ENCODE measurements at places on chromosomes 5 and 9. TPM values are rescaled to one million over a fixed set of nuclear protein-coding genes. Genes with fewer than 3 reads are reported as not detected.

Gene PSD2
- 17.0 TPM for total RNA-seq

Gene PTPRD
- 336 TPM for total RNA-seq

Gene HINT1
- total RNA-seq, result 173 TPM

Gene S100Z
- 0.47 TPM for total RNA-seq

Gene FOXD4L6
- 0.31 TPM for total RNA-seq

Gene PIP5KL1
- total RNA-seq, result 1.4 TPM

DNA sequence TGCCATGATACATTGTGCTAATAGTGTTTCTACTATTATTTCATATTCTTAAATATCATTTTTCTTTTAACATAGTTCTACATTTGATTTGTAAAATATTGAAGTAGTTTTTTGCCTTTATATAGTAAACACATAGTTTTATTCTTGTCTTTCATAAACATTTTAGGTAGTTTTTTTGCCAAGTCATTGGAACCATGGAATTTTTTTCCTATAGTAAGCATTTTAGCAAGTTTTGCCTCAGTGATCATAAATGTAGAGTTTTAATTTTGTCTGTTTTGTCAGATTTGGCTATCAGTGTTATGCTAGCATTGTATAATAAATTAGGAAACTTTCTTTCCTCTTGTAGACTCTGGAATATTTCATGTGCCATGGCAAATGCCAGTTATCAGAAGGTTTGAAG is 137.1 kb upstream of the LPAR1 start:
- DNase-seq, result no peak

GRCh38 chr5:17174965-17175364 is 42.5 kb upstream of the BASP1 start:
- no peak for DNase-seq

GRCh38 chr9:13082796-13083195 is 196.7 kb downstream of the MPDZ start:
- no peak for DNase-seq

DNA sequence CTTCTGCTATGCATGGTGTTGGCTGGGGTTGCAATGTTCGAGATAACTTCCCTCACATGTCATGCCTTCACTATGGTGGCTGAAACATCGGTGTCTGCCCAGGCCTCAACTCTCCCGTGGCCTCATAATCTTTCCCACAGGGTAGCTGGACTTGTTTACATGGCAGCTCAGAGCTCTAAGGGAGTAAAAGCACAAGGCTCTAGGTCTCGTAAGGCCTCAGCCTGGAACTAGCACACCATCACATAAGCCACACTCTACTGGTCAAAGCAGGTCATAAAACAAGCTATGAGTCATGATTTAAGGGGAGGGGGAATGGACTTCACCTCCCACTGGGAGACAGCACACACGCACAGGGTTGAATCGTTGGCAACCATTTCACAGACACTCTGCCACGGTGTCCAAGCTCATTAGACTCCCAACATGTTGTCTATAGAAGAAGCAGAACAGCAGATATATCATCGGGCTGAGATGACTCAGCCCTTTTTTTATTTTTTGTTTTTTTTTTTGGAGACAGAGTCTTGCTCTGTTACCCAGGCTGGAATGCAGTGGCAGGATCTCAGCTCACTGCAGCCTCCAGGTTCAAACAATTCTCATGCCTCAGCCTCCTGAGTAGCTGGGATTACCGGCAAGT is 66.8 kb upstream of the IL17B start:
- DNase-seq, result no peak

DNA sequence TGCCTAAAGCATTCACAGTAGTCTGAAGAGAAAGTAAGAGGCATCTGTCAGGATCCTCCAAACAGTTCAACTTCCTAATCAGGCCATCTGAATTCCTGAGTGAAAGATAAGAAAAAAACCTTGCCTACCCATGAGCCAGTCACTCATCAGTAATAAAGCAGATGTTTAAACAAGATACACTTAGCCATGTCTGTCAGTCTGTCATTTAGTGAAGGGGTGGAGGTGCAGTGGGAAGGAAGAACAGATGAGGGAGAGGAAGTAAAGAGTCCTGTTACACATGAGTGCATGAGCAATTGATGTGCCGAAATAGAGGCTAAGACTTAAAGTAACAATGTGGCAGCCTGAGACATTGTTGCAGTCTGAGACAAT is 29.9 kb upstream of the DMRTA1 start:
- no peak for DNase-seq

DNA sequence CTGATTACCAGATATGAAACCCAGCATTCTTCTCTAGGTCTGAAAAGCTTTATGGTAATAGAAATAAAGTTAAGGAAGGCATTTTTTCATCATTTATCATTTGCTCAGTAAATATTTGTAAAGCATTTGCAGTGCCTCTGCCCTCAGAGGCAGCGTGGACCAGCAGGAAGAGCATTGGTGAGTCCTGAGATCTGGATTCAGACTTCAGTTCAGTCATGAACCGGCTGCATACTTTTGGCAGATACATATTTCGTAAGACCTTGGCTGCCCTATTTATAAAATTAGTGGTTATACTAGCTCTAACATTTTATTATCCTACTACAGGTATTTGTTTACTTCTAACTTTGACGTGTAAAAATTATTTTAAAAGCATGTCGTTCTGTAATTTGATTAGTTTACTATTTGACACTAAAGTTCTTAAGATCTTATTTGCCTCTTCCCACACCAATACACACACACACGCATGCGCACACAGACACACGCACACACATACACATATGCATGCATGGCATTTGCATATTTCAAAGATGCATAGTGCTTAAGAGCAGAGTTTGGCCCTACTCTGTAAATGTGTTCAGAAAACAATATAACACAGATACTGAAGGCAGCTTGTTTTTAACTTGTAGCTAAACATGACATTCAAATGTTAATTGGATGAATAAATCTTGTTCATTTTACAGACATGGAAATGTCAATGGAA is 101.9 kb downstream of the RPS23 start:
- no peak for DNase-seq

GRCh38 chr5:14277385-14278320 is 134.5 kb downstream of the TRIO start:
- no peak for DNase-seq

- DNase-seq, result no peak
These were observed 10.9 kb downstream of the DUSP1 start for GRCh38 chr5:172760136-172760535.

GRCh38 chr5:72847439-72847838 is 31.0 kb downstream of the TNPO1 start:
- DNase-seq, result no peak

- no peak for DNase-seq
These were observed 24.2 kb downstream of the BASP1 start for GRCh38 chr5:17241635-17242034.

DNA sequence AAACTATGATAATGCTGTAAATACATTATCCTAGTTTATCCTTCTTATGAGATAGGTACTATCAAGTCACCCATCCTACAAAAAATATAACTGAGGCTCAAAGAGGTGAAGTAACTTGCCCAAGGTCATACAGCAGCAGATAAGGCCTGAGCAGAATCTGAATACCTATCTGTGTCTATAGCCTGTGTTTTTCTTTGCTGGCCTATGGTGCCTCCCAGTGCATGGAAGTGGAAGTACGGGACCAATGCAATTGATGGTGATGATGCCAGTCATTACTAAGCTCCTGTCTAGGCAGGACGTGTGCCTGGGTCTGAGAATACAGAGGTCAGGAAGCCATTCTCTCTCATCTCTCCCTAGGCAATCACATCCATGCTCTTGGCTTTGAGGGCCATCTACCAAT is 67.8 kb downstream of the FAT2 start:
- DNase-seq, result no peak

Data from occipital lobe (tissue), 3 donors.